ENCODE measurements at places on chromosomes 5 and 9.
A peak's percentile ranks its signal among the peaks of the same experiment; 100 is the strongest.

DNA sequence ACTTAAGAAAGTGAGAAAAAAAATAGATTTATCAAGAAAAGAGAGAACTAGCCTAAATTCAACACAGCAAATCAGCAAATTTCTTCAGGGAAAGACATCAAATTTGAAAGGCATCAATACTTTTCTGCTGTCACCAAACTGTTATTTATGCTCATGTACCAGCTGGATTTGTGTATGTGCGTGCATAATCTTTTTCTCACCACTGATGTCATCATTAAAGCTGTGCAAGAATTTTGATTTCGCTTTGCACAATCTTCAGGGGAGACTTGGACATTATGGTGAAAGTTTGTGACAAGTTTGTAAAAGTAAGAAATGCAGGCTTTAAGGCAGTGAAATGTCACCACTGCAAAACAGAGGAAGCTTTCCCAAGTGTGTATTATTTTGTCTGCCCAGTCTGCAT, 215.4 kb downstream of the SLF1 start:
- H3K27ac ChIP-seq = no peak overlapping the region
- peaks cover 32% of the 10 kb centered on the region for H3K36me3 ChIP-seq
- DNase-seq = no peak
- H3K27me3 ChIP-seq = no peaks in the 10 kb centered on the region
- H3K4me1 ChIP-seq = no peaks in the 10 kb centered on the region
- H3K4me3 ChIP-seq = no peak overlapping the region

GRCh38 chr5:35313291-35313690, 83.0 kb upstream of the PRLR start:
- peaks cover 37% of the 10 kb centered on the region for H3K4me1 ChIP-seq
- no peaks in the 10 kb centered on the region for H3K27me3 ChIP-seq
- H3K36me3 ChIP-seq = no peaks in the 10 kb centered on the region
- no peak overlapping the region for H3K4me3 ChIP-seq

DNA sequence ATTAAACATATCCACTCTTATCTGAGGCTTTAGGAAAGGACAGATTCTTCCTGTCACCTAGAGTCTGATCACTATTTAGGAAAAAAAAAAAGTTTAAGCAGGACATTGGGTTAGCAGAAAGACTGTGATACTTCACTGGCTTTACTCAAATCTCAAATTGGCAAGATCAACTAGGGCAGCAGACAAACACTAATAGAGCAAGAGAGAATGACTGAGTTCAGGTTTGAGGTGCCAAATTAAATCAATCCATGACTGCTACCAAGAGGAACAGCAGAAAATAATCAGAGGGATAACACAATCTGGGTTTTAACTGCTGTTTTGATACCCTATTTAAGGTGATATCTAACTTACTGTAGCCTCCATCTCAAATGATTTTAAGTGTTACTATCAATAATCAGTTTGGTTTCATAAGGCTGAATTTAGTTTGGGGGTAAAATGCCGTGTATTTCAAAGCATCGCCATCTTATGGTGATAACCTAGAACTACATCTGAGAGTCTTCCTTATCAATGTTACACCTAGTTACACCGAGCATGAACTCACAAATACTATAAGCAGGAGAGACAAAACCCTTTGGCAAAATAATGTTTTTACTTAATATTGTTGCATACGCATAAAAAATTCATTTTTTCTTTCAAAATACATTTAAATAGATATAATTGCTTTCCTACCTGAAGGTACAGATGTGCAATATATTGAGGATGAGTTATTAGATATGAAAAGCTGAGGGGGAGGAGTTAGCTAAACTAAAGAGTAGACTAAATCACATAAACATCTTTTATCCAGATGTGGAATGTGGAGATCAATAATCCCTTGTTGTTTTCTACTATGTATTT, 286.4 kb upstream of the CDH12 start:
- no peak overlapping the region for H3K27ac ChIP-seq
- no peak overlapping the region for H3K4me3 ChIP-seq
- no peaks in the 10 kb centered on the region for H3K27me3 ChIP-seq

- no peak overlapping the region for H3K27ac ChIP-seq
- no peaks in the 10 kb centered on the region for H3K36me3 ChIP-seq
- H3K4me3 ChIP-seq = no peak overlapping the region
- no peak for DNase-seq
- H3K4me1 ChIP-seq = no peaks in the 10 kb centered on the region
These were observed 48.7 kb upstream of the NKD2 start for GRCh38 chr5:959581-960531.

- DNase-seq = no peak
- no peaks in the 10 kb centered on the region for H3K27me3 ChIP-seq
- H3K27ac ChIP-seq = no peak overlapping the region
- H3K4me1 ChIP-seq = no peaks in the 10 kb centered on the region
- no peak overlapping the region for H3K4me3 ChIP-seq
- peaks cover 25% of the 10 kb centered on the region for H3K36me3 ChIP-seq
These were observed 8.6 kb downstream of the G3BP1 start for GRCh38 chr5:151780348-151780747.

DNA sequence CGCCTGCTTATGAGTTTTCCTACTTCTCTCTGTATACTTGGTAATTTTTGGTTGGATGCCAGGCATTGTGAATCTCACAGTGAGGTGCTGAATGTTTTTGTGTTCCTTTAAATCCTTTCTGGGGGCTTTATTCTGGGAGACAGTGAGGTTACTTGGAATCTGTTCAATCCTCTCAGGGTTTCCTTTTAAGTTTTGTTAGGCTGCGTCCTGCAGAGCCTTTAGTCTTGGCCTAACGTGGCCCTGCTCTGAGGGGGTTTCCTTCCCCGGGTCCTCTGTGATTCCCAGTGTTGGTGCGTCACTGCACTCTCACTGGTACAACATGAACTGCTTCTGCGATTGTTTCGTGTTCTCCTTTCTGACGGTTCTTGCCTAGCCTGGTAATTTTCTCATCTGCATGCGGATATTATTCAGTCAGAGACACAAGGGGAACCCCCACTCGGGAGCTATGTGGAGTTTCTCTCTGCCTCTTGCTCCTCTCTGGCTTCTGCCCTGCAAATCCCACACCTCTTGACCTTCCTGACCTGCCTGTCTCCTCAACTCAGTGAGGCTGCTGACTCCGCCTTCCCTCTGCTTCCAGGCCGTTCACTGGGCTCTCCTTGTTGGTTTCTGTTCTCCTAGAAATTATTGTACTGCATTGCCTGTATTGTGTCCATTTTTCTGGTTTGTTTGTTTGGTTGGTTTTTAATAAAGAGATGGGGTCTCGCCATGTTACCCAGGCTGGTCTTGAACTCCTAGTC, 128.1 kb downstream of the DAB2IP start:
- H3K4me3 ChIP-seq = no peak overlapping the region
- H3K36me3 ChIP-seq = no peaks in the 10 kb centered on the region
- H3K27ac ChIP-seq = no peak overlapping the region
- DNase-seq = no peak
- H3K4me1 ChIP-seq = no peaks in the 10 kb centered on the region
- no peaks in the 10 kb centered on the region for H3K27me3 ChIP-seq

GRCh38 chr9:37399336-37399735, 23.2 kb upstream of the GRHPR start:
- no peak overlapping the region for H3K4me3 ChIP-seq
- no peak overlapping the region for H3K27ac ChIP-seq
- DNase-seq = no peak
- H3K36me3 ChIP-seq = no peaks in the 10 kb centered on the region

DNA sequence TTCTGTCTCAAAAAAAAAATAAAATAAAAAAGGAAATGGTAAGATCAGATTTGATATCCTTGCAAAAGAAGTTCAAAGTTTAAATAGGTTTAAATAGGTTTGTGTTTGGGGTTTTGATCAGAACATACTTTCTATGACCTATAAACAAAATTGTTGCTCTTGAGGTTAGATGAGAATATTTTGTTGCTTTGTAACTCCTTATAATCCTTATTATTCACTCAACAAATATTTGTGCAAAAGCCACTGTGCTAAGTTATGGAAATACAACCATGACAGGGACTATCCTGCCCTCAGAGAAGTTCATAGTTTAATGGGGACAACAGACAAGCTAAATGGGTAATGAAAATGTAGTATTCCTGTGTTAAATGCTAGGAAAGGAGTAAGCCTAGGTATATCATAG, 71.5 kb downstream of the INVS start:
- H3K27me3 ChIP-seq = no peaks in the 10 kb centered on the region
- peaks cover 5% of the 10 kb centered on the region for H3K4me1 ChIP-seq
- H3K27ac ChIP-seq = no peak overlapping the region
- H3K36me3 ChIP-seq = no peaks in the 10 kb centered on the region
- DNase-seq = no peak
- no peak overlapping the region for H3K4me3 ChIP-seq

DNA sequence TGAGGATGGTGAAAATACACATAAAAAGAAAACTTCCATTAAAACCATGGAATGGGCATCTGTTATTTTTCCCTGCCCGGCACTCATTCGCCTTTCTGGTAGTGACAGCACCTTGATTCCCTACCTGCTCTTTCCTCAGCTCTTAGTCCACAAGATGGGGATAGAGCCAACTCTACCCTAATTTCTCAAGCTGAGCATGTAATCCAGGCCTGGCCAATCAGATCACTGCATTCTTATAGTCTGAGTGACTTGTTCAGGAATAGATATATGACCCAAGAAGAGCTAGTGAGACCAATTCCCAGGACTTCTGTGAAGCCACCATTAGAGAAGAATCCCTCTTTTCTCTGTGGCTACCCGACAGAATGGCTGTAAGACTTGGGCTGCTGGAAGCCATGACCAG, 58.1 kb downstream of the TSSK1B start:
- DNase-seq = no peak
- peaks cover 66% of the 10 kb centered on the region for H3K27me3 ChIP-seq
- H3K27ac ChIP-seq = no peak overlapping the region
- H3K4me3 ChIP-seq = no peak overlapping the region
- H3K36me3 ChIP-seq = no peaks in the 10 kb centered on the region

- H3K36me3 ChIP-seq = no peaks in the 10 kb centered on the region
- no peaks in the 10 kb centered on the region for H3K4me1 ChIP-seq
- no peak overlapping the region for H3K4me3 ChIP-seq
These were observed 926.3 kb upstream of the ARRDC3 start for GRCh38 chr5:92309336-92309991.

- no peak for DNase-seq
- no peak overlapping the region for H3K4me3 ChIP-seq
- H3K4me1 ChIP-seq = no peaks in the 10 kb centered on the region
These were observed 31.6 kb upstream of the SNX2 start for GRCh38 chr5:122743261-122743660.

DNA sequence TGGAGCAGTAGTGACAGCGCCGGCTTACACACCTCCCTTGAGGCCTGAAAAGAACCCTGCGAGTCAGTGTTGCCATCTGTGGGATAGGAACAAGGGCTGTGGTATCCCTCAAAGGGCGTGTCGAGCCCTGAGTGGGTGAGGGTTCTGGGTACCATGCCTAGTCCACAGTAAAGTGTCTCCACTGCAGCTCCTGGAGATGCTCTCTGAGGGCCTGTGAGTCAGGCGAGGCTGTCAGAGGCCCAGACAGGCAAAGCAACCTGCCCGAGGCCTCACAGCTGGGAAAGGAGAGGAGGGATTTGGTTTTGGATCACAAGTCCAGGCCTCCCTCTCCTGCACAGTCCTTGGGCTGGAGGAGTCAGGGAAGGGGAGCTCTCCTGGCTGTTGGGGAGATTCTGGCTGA, 6.1 kb downstream of the PRRX2 start:
- H3K36me3 ChIP-seq = no peaks in the 10 kb centered on the region
- no peak overlapping the region for H3K4me3 ChIP-seq
- no peak overlapping the region for H3K27ac ChIP-seq
- H3K27me3 ChIP-seq = peaks cover 11% of the 10 kb centered on the region
- H3K4me1 ChIP-seq = no peaks in the 10 kb centered on the region

DNA sequence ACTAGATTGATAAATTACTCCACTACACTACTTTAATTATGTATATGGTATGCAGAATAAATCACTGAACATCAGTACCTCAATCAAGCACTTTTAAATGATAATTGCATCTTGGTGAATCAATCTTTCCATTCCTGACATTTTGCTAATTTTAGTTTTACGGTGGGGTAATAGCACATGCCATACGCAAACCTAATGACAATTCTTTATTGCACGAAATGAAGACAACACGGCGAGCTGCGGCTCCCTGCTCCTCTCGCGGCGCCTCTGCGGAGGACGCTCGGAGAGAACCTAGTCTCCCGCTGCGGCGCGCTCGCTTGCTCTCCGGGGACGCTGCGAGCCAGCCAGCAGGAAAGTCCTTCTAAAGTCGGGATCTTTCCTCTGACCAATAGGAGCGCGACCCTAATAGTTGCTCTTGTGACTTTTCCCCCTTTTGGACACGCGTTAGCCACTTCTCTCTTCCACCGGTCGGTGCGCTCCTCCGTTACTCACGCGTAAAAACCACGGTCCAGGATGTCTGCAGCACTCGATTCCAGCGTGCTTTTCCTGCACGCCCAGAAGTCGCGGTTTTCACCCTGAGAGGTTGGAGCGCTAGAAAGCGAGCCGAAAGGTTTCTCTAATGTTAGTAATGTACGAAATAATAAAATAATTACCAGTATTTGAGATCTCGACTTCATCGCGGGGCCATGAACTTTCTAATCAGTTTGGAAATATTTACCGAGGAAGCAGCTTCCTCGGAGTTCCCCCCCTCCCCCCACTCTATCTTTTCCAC, 1.0 kb upstream of the MEF2C start:
- H3K4me3 ChIP-seq = peak overlapping the region; percentile 96
- H3K4me1 ChIP-seq = peaks cover 58% of the 10 kb centered on the region
- H3K27ac ChIP-seq = peak overlapping the region; percentile 86
- H3K27me3 ChIP-seq = no peaks in the 10 kb centered on the region

- no peaks in the 10 kb centered on the region for H3K27me3 ChIP-seq
- no peak for DNase-seq
- no peak overlapping the region for H3K4me3 ChIP-seq
These were observed 107.6 kb upstream of the TNC start for GRCh38 chr9:115225459-115226116.

- peaks cover 30% of the 10 kb centered on the region for H3K4me1 ChIP-seq
- peak overlapping the region; percentile 90 for H3K4me3 ChIP-seq
- no peaks in the 10 kb centered on the region for H3K27me3 ChIP-seq
- peak overlapping the region; percentile 93 for H3K27ac ChIP-seq
These were observed 837 bp downstream of the UIMC1 start for GRCh38 chr5:177005619-177006264.

DNA sequence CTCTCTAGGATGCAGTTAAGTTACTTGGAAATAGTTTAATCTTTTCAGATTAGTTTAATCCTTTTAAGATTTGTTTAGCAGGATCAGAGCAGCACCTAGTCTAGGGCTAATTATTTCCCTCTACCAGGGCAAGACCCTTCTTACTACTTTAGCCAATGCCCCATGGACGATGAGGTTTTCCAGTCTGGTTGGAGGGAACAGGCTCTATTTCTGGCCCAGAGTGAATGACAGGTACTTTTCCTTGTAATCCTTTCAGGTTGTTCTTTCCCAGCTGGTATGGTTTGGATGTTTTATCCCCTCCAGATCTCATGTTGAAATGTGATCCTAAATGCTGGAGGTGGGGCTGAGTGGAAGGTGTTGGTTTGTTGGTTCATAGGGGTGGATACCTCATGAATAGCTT, 27.2 kb downstream of the PTTG1 start:
- no peak for DNase-seq
- H3K27me3 ChIP-seq = no peaks in the 10 kb centered on the region
- H3K36me3 ChIP-seq = no peaks in the 10 kb centered on the region

GRCh38 chr5:168366116-168366515, 74.7 kb downstream of the WWC1 start:
- DNase-seq = no peak
- H3K4me1 ChIP-seq = no peaks in the 10 kb centered on the region
- no peak overlapping the region for H3K4me3 ChIP-seq
- no peaks in the 10 kb centered on the region for H3K27me3 ChIP-seq

GRCh38 chr5:14595189-14595588, 13.6 kb downstream of the OTULINL start:
- H3K27me3 ChIP-seq = no peaks in the 10 kb centered on the region
- H3K36me3 ChIP-seq = peaks cover 16% of the 10 kb centered on the region
- H3K4me3 ChIP-seq = peak overlapping the region; percentile 64
- H3K27ac ChIP-seq = peak overlapping the region; percentile 45
- peaks cover 90% of the 10 kb centered on the region for H3K4me1 ChIP-seq
- peak; percentile 82 for DNase-seq

Measured in CD14-positive monocyte (primary cell).